ENCODE measurements at places on chromosomes 16 and 17.
A peak's percentile ranks its signal among the peaks of the same experiment; 100 is the strongest.

DNA sequence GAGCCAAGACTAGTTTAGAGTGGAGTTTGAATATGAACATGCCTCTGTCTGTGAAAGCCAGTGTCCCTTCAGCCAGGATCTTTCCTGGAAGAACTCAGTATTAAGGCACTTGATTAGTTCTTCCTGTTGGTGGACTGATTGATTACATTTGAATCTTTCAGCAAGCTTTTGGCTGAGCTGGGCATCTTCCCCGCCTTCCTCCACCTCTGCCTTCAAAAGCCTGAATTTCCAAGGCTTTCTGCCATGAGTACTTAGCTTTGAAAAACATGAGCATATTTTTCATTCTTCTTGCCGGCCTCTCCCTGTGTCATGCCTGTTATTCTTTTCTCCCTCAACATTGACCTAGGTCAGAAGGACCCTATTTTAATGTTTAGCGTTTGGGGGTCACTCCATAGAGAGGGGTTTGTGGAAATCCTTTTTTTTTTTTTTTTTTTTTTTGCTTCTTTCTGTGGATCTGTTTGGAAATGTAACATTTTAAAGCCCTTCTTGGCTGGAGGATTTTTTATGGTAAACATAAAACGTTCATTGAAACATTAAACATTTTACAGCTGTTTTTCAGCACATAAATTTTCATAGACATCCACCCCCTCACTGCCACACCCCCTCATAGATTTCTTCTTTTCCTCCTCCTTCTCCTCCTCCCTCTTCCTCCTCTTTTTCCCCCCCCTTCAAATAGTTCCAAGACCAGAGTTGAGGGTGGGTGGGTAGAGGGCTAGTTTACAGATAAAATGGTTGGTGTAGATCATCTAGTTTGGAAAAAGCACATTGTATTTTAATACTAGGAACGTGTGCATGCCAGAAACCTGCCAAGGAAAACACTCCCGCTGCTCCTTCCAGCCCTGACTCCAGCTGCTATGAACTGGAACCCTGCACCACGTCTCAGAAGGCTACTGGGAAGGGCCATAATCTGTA is 645.9 kb downstream of the WWOX start:
- DNase-seq = peak; percentile 59

GRCh38 chr17:50947782-50948543 is 81.8 kb upstream of the TOB1 start:
- DNase-seq = peak; percentile 77

- no peak for DNase-seq
These were observed 32.7 kb upstream of the FOXF1 start for GRCh38 chr16:86477642-86478041.

GRCh38 chr16:46970089-46970488 is 3.4 kb downstream of the DNAJA2 start:
- DNase-seq = no peak

DNA sequence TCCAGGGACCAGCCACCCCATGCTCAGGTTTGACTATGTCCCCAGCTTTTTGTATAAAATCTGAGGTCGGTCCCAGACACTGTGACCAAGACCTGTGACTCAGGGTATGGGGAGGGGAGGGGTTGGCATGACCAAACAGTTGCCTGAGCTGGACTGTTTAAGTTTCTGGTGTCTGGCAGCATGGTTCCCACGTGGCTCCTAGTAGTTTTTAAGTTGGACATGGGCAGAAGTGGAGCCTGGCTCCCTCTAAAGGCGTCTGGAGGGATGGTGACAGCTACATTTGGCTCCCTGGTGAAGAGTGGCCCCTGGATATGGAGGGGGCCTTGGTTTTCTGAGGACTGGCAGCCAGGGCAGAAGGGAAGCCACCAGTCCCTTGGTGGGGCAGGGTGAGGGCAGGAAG is 7.9 kb downstream of the SMCR8 start:
- no peak for DNase-seq

GRCh38 chr16:83533193-83533592 is 274.6 kb upstream of the HSBP1 start:
- DNase-seq = no peak

GRCh38 chr16:50195756-50196155 is 42.6 kb downstream of the TENT4B start:
- no peak for DNase-seq

DNA sequence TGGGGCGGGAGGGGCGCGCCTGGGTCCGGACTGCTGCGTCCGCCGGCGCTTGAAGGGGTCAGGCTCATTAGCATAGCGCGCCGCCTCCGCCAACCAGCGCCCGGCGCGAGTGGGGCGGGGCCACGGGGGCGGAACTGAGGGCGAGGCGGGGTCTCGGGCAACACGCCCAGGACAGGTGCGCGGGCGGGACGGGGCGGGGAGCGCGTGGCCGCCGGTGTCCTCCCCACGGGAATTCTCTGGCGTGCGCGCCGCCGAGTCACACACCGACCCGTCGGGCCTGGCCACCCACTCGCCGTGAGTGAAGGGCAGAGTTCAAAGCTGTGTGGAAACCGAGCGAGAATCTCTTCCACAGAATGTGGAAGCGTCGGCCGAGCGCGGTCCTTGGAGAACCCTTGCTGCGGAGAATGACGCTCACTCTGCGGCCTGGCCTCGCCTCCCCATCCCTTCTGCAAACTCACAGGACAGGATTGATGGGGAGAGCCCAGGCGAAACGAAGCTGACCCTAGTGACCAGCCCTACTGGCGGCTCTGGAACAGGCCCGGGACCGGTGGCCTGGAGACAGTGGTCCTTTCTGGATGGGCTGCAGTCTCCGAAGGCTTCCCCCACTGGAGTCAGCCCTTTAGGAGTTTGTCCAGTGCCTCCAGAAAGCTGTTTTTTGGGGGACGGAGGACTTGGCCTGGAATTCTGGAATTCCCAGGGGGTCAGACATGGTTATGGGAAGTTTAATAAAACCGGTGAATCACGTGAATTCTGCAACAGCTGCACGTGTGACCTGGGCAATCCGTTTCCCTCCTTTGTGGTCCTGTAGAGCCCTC is at the start of gene SNAI3:
Gene SNAI3 (minus strand): TSS at position 69 of the 815 bp plus-strand sequence. CDS start 101 bp downstream, outside the sequence.
- DNase-seq = peak; percentile 97

GRCh38 chr16:9847146-9847545 is 335.1 kb downstream of the GRIN2A start:
- DNase-seq = no peak

GRCh38 chr16:67664258-67664657 is 2.3 kb downstream of the ENKD1 start:
- DNase-seq = no peak

- no peak for DNase-seq
These were observed 17.0 kb downstream of the BEAN1 start for GRCh38 chr16:66444049-66444481.

- DNase-seq = no peak
These were observed 8.9 kb downstream of the LDAF1 start for GRCh38 chr16:21167360-21167759.

GRCh38 chr16:22670551-22671041 is 143.4 kb upstream of the HS3ST2 start:
- DNase-seq = no peak

DNA sequence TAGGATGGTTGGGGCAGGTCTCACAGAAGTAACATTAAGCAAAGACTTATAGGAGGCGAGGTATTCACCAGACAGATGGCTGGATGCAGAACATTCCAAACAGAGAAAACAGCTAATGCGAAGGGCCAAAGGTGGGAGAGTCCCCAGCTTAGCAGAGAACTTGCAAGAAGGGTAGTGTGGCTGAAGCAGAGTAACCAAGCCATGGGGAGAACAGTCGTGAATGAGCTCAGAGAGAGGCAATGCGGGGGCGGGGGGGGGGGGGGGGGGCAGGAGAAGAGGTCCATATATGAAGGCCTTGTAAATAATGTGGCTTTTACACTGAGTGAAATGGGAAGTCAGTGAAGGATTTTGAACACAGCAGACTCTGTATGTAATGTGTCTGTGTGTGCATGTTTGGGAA is 81.3 kb downstream of the SMG6 start:
- DNase-seq = no peak

- DNase-seq = no peak
These were observed 26.6 kb downstream of the STH start for GRCh38 chr17:46025510-46026165.

- no peak for DNase-seq
These were observed 146.4 kb downstream of the PCTP start for GRCh38 chr17:55897301-55897700.

- no peak for DNase-seq
These were observed 39.1 kb downstream of the SPOP start for GRCh38 chr17:49638818-49639217.

GRCh38 chr16:67162506-67163163 is 1.9 kb upstream of the HSF4 start:
- DNase-seq = no peak

- DNase-seq = no peak
These were observed 23.4 kb upstream of the METRNL start for GRCh38 chr17:83055911-83056582.

- no peak for DNase-seq
These were observed 491 bp downstream of the SLC25A19 start for GRCh38 chr17:75288770-75289114.

GRCh38 chr17:49523706-49524472 is 28.8 kb downstream of the NGFR start:
- no peak for DNase-seq

DNA sequence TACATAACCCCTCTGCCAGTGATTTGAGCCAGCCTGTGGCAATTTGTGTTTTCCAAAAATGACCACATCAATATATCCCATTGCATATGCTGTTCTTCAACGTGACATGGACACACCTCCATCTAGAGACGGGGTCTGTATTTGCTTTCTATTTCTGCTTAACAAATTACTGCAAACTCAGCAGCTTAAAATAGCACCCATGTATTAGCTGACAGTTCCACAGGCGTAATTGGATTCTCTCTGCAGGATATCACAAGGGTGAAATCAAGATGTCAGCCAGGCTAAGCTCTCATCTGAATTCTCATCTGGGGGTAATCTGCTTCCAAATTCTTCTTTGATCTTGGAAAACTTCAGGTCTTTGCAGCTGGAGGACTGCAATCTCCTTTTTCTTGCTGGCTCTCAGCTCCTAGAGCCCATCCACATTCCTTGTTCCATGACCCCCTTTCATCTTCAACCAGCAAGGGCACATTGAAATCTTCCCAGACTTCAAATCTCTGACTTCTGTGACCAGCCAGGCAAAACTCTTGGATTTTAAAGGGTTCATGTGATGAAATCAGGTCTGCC is 8.2 kb downstream of the KRT9 start:
- DNase-seq = no peak

DNA sequence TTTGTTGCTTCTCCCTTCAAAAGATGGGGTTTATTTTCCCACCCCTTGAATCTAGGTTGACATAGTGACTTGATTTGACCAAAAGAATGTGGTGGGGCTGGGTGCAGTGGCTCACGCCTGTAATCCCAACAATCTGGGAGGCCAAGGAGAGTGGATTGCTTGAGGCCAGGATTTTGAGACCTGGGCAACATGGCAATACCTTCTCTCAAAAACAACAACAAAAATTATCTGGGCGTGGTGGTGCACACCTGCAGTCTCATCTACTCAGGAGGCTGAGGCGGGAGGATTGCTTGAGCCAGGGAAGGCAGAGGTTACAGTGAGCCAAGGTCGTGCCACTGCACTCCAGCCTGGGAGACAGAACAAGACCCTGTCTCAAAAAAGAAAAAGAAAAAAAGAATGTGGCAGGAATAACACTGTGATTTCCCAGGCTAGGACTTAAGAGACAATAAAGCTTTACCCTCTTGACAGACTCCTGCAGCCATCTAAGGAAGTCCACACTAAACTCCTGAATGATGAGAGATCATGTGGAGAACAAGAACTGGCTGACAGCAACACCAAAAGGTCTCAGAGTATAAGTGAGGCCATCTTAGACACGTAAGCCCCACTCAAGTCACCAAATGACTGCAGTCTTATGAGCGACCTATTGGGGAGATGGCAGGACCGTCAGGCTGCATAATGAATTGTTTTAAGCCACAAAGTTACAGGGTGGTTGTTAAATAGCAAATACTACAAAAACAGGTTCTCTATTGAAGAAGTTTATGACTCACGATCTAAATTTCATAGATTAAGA is 37.0 kb downstream of the FBXL20 start:
- no peak for DNase-seq

- no peak for DNase-seq
These were observed 68.1 kb downstream of the GAS7 start for GRCh38 chr17:10130263-10130662.

DNA sequence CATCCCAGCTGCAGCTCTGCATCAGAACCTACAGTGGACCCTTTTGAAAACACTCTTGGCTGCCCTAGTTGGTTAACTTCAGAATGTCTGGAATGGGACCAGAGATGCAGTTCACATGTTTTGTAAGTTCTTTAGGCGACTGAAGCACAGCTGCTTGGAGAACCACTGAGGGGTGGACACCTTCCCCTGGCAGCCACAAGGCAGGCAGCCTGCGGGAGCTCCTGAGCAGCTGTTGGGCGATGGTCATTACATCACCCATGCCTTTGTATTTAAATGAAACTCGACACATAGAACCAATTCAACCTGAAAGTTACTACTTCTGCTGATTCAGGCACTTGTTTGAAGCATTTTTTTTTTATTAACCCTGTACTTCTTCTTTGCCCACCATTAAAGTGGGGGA is 151.5 kb downstream of the LGALS9B start:
- DNase-seq = no peak

- no peak for DNase-seq
These were observed 110.2 kb downstream of the C16orf78 start for GRCh38 chr16:49483651-49484450.

- DNase-seq = no peak
These were observed 4.9 kb downstream of the SDK2 start for GRCh38 chr17:73639322-73639721.

DNA sequence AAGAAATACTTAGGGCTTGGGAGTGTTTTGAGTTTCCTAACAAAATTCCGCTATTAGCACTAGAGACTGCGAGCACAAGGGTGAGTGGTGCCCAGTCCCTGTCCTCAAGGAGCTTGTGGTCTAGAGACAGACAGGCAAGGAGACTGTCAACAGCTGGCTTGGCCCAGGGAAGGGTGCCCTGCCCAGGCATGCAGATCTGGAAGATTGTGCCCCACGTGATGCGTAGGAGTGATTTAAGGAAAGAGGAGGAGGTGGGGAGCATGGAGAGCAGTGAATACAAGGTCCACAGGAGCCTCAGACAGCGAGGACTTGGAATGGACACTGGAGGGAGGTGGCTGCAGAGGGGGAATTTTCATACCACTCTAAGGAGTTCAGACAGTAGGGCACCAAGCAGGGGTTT is 25.0 kb downstream of the SCPEP1 start:
- DNase-seq = no peak

GRCh38 chr17:28346199-28346580 is 10.6 kb downstream of the TNFAIP1 start:
- no peak for DNase-seq

DNA sequence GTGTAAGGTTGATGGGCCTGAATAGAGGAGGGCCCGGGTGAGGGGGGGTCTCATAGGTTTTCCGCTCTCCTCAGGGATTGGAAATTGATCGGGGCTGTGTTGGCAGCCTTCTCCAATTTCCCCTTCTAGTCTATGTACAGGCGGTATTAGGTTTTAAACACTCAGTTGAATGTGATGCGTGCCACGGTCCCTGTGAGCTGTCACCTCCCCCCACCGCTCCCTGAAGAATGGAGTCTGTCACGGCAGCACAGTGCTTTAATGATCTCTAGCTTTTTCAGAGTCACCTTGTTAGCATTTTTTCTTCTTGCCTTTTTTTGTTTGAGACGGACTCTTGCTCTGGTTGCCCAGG is 800 bp downstream of the COX4I1 start:
- DNase-seq = no peak

- DNase-seq = no peak
These were observed 39.0 kb downstream of the ABCC1 start for GRCh38 chr16:15988268-15989013.

GRCh38 chr16:52501746-52502145 is 45.2 kb downstream of the TOX3 start:
- no peak for DNase-seq
